PC-3 (cell line): ENCODE measurements at places on chromosomes 1 and 21.
A peak's percentile ranks its signal among the peaks of the same experiment; 100 is the strongest.

- peaks cover 5% of the 10 kb centered on the region for H3K27me3 ChIP-seq
- no peak overlapping the region for H3K4me3 ChIP-seq
- H3K36me3 ChIP-seq: no peaks in the 10 kb centered on the region
Measured at GRCh38 chr1:158972841-158973240, 36.9 kb upstream of the IFI16 start.

DNA sequence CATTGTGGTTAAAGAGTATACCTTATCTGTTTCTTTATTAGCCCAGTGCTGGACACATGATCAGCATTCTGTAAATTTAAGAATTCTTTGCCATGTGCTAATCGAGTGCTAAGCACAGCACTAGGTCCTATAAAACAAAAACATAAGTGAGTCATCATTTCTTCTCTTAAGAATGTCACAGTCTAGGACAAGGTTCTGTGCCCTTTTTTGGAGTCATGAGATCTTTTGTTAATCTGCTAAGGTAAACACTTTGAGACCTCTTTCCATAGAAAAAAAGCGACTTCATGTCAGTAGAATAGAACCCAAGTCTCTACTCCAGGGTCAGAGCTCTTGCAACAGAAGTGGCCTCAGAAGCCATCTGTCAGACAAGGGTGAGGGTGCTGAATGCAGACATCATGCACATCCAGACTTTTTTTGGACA is 70.0 kb upstream of the NFIA start:
- H3K4me1 ChIP-seq: no peaks in the 10 kb centered on the region
- H3K36me3 ChIP-seq: no peaks in the 10 kb centered on the region
- peaks cover 20% of the 10 kb centered on the region for H3K27me3 ChIP-seq
- DNase-seq: no peak
- H3K4me3 ChIP-seq: no peak overlapping the region

- H3K4me3 ChIP-seq: no peak overlapping the region
- no peaks in the 10 kb centered on the region for H3K4me1 ChIP-seq
- H3K27me3 ChIP-seq: peaks cover 6% of the 10 kb centered on the region; the same call in 1 of the 2 replicates
- no peak overlapping the region for H3K27ac ChIP-seq
Measured at GRCh38 chr1:225944951-225945350, 3.9 kb upstream of the LEFTY2 start.

GRCh38 chr1:112849425-112850033 is 106.5 kb downstream of the SLC16A1 start:
- H3K36me3 ChIP-seq: no peaks in the 10 kb centered on the region
- peaks cover 21% of the 10 kb centered on the region for H3K4me1 ChIP-seq
- DNase-seq: peak; percentile 51
- H3K4me3 ChIP-seq: peak overlapping the region; percentile 85
- peak overlapping the region; percentile 27 for H3K27ac ChIP-seq

- DNase-seq: no peak
- H3K27me3 ChIP-seq: 0 out of 2 replicates have a peak, but pooled peaks cover 10% of the 10 kb centered on the region
- H3K27ac ChIP-seq: no peak overlapping the region
- H3K4me1 ChIP-seq: no peaks in the 10 kb centered on the region
- H3K4me3 ChIP-seq: no peak overlapping the region
Measured at GRCh38 chr1:4933232-4933631, 278.8 kb downstream of the AJAP1 start.

DNA sequence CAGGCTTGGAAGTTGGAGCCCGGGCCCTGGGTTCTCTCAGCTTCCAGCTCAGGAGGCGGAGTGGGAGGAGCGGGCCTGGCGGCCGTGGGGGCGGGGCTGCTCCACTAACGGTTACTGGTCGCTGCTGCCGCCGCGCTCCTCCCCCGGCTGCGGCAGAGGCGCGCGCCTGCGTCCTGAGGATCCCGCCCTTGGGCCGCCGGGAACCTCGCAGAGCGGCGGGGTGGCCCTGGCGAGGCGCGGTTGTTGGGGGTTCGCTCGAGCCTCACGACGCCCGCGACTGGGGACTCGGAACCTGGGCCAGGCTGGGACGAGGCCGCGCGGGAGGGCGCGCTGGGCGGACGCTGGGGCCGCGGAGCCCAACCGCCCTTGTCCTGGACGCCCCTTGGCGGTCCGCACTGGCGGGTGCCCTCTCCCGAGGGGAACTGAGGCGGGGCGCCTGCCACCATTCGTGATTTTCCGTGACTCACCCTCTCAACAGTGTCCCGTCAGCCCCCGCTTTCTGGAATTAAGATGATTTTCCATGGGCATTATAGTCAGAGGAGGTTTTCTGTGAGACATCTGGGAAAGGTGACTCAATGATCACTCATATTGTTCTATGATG is 34.1 kb downstream of the OR2G3 start:
- peak overlapping the region; percentile 69 for H3K4me3 ChIP-seq
- peaks cover 26% of the 10 kb centered on the region for H3K4me1 ChIP-seq
- H3K36me3 ChIP-seq: no peaks in the 10 kb centered on the region
- DNase-seq: peak; percentile 96

GRCh38 chr1:203054642-203055041 is 28.4 kb downstream of the PPFIA4 start:
- 0 out of 2 replicates have a peak, but pooled peaks cover 14% of the 10 kb centered on the region for H3K27me3 ChIP-seq
- no peak overlapping the region for H3K27ac ChIP-seq
- no peaks in the 10 kb centered on the region for H3K4me1 ChIP-seq
- no peaks in the 10 kb centered on the region for H3K36me3 ChIP-seq

DNA sequence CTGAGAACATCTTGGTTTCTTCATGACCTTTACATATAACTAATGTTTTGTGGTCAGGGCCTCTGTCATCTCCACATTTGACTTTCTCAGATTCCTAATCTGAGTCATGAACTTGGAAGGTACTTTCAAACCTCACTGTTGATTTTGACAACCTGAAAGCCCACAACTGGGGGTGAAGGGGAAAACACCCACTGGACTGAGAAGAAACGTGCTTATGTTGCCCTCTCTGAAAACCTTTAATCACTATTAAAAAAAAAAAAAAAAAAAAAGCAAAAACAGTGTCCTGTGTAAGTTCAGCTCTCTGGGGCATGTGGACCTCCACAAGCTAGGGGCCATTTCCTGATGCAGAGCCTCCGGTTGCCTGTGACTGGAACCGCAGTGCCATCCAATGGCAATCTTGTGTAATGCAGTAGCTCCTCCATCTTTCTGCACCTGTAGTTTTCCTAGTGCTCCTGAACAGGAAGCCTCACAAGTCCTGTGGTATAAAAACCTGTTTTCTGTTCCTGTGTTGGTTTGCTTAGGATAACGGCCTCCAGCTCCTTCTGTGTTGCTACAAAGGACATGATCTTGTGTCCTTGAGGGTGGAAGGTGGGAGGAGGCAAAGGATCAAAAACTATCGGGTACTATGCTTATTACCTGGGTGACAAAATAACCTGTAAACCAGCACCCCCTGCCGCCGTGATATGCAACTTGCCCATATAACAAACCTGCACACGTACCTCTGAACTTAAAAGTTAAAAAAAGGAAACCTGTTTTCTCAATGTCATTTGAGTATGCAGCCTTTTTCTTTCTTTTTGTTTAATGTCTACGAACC is 124.5 kb downstream of the ZNF648 start:
- peak; percentile 65 for DNase-seq
- no peaks in the 10 kb centered on the region for H3K36me3 ChIP-seq
- H3K4me1 ChIP-seq: no peaks in the 10 kb centered on the region
- no peak overlapping the region for H3K4me3 ChIP-seq
- H3K27ac ChIP-seq: no peak overlapping the region

DNA sequence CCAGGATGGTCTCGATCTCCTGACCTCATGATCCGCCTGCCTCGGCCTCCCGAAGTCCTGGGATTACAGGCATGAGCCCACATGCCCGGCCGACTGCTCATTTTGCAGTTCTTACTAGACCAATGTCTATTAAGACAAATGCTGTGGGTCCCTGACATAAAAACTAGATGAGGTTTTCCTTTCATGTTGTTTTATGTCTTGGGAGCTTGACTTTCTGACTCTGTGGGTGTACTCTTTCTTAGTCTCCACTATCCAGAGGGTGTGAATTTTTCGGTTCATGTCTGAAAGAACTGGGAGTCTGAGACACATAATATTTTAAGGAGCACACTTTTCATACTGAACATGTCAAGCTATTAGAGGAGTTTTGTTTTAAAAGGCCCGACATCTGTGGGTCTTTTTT is 744.9 kb upstream of the B3GALT2 start:
- H3K4me3 ChIP-seq: no peak overlapping the region
- H3K4me1 ChIP-seq: no peaks in the 10 kb centered on the region
- no peaks in the 10 kb centered on the region for H3K36me3 ChIP-seq
- no peaks in the 10 kb centered on the region for H3K27me3 ChIP-seq
